Muscle of back (tissue), 13 donors: ENCODE measurements at places on chromosomes 2 and 18.
A peak's percentile ranks its signal among the peaks of the same experiment; 100 is the strongest.

DNA sequence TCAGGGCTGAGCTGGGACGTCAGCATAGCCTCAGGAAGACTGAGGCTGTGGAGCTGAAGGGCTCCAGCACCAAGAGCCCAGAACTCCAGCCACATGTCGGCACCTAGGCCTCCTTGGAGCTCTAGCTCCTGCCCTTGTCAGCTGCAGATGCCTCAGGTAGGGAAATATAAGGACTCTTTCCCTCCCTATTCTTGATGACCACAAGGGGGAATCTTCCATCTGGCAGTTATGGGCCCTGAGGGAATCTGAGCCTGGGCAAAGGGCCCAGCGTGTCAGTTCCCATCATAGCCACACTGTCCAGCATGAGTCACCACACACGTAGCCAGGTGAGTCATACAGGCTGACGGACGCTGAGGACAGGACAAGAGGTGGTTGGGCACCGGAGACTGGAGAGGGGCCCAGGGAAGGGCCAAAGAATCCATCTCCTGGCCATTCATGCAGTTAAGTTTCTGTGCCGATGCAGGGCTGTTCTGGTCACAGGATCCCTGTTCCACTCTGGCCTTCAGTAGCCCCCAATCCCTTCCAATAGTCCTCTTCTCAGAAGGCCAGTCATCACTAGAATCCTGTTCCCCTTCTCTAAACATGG, 1.8 kb downstream of the MPV17 start:
- DNase-seq, result peak; percentile 12

DNA sequence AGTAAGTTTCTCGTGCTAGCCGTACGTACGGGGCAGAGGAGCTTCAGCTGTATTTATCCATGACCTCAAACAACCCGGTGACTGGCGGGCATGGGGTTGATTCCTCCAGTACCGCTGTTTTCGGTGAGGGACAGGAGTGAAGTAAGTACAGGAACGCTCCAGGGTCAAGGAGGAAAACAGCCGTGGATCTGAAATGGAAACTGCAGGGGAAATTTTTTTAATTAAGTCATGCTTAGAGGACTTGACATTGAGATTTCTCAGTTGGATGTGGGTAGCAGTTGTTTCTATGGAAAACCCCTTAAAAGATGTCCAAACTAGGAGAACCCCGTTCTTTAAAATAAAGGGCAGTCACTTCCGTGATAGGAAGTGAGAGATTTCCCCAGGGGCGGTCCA, 1.2 kb downstream of the RAB12 start:
- no peak for DNase-seq

DNA sequence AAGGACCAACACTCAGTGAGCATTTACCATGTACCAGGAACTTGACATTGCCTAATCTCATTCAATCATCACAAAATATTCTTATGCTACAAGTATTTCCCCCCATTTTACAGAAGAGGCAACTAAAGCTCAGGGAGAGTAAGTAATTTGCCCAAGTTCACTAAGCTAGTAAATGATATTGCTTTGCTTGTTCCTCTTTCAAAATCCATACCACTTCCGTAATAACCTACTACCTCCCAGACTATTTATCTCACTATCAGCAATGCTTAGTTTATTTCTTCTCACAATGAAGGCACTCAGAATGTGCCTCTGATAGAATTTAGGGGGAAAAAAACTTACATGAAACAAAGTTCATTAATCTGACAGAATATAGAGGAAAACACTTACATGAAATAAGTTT, 1070.9 kb upstream of the FANCL start:
- DNase-seq, result no peak

DNA sequence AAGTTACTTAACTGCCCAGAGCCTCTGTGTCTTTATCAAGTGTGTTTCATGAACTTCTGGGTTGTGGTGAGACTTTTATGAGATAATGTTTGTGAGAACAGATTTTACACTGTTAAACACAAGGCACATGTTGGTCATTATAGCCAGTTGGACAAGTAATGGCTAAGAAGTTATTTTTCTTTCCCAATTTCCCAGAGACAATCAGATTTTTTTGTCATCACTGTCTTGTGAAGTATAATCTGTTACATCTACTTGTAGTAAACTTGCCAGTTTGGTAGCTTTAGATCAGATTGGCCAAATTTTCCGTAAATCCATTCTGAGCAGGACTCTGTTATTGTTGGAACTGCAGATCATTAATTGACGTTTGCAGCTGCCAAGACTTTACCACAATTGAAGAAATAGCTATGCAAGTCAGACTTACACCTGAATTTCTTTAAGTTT, 838.8 kb downstream of the SLC4A3 start:
- no peak for DNase-seq

DNA sequence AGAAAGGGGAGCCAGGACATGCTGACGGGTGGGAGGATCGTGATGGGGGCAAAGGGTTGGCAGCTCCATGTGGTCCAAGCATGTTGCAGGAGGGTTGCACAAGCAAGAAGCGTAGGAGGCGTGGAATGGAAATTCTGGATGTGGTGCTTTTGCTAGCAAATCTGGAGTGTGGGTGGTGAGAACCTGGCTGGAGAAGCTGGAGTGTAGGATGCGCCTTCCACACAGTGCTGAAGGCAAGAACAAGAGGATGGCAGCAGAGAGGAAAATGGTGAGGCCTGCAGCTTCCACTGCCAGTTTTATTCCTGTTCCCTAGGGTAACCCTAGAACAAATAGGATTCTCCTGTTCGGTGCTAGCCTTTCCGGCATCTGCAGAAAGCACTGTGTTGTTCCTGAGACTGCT, 22.4 kb downstream of the CREG2 start:
- no peak for DNase-seq

DNA sequence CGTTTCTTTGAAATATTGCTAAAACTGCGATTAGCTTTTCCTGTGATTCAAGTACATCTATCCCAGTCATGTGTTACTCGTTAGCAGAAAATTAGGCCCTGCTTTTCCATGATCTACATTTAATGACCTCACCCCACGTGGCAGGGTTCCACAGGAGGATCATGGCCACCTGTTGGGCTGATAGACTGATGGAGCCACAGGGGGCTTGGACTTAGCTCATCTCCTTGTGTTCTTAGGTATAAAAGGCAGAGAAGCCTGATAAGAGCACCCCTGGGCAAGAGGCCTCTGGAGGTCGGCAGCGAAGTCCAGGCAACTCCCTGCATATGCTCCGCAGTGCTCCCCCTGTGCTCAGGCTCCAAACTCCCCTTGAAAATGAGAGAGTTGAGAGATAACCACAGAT, 12.9 kb downstream of the FZD7 start:
- no peak for DNase-seq
